ENCODE measurements at places on chromosomes 6 and 20. TPM values are rescaled to one million over a fixed set of nuclear protein-coding genes. Genes with fewer than 3 reads are reported as not detected.

The CFB gene
- total RNA-seq: 1.2 TPM

The RBBP8NL gene
- total RNA-seq: not detected

The IRAK1BP1 gene
- 3.9 TPM for total RNA-seq

The SMPDL3A gene
- total RNA-seq: 6.4 TPM

The ARHGAP40 gene
- total RNA-seq: under 0.01 TPM

The CGA gene
- total RNA-seq: not detected

The EDN1 gene
- total RNA-seq: 379 TPM

The THBS2 gene
- total RNA-seq: 2.0 TPM

The APOM gene
- 0.65 TPM for total RNA-seq

The LRP11 gene
- total RNA-seq: 13.7 TPM

The PERP gene
- total RNA-seq: 34.9 TPM

The TMEM244 gene
- not detected for total RNA-seq

The STAU1 gene
- 84.3 TPM for total RNA-seq

The FAM184A gene
- total RNA-seq: 0.33 TPM

The SLC22A7 gene
- not detected for total RNA-seq

The SLC12A5 gene
- 1.6 TPM for total RNA-seq

The RIPPLY2 gene
- not detected for total RNA-seq

The SLC26A8 gene
- not detected for total RNA-seq

The TNFRSF6B gene
- 41.5 TPM for total RNA-seq

All from vein endothelial cell (primary cell).